HuH-7.5 (cell line): ENCODE measurements at places on chromosomes 3 and 15.

DNA sequence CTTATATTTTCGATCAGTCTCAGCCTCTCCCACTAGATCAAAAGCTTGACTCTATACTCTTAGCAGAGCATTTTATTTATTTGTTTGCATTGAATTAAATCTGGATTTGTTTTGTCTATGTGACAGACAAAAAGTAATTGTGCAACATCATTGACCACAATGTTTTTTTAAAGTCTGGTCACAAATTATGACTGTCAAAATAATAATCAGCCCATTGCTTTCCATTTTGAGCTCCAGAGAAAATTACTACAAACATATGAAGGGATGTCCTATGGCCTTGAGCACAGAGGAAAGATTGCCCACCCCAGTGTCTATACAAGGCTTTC is 82.3 kb downstream of the FSIP1 start:
- DNase-seq, result no peak

GRCh38 chr15:84721371-84721770 is 5.4 kb upstream of the SEC11A start:
- DNase-seq, result no peak

DNA sequence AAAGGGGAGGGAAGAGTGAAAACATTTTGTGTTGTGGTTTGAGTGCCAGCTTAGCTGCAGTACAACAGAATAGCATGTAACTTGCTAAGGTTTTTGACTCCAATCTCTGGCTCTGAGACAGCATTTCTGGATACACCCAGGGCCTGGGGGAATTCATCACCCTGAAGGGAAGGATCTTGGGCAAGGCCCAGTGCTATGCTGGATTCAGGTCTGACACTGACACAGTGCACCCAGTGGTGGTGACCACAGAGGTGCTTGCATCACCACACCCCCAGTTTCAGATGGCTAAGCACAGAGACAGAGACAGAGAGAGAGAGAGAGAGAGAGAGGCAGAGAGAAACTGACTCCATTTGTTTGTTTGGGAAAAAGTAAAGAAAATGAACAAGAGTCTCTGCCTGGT is 74.1 kb upstream of the KBTBD8 start:
- no peak for DNase-seq

DNA sequence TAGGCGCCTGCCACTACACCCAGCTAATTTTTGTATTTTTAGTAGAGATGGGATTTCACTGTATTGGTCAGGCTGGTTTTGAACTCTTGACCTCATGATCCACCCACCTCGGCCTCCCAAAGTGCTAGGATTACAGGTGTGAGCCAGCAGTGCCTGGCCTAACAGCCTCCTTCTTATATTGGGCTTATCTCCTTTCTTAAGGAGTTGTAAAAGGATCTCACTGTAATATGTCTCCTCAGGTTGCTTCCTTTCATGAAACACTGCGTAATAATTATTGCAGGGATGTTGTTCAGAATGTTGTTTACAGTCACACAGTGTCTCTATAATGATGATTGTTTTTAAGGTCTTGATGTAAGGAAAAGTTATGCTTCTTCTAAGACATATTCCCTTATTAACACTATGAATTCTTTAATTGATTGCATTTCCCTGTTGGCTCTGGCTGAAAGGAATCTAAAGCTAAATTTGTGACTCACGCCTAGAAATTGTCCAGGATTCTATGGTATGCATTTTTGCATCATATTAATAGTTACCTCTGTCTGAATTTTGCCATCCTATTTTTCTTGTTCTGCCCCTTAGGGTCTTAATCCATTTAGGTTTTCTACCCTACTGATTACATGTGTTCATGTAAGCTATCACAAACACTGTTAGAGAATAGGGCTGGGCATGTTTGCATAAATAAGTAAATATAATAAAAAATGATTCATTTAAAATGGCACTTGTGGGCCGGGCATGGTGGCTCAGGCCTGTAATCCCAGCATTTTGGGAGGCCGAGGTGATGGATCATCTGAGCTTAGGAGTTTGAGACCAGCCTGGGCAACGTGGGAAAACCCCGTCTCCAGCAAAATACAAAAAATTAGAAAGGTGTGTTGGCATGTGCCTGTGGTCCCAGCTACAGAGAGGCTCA is 24.5 kb upstream of the RNF111 start:
- no peak for DNase-seq

DNA sequence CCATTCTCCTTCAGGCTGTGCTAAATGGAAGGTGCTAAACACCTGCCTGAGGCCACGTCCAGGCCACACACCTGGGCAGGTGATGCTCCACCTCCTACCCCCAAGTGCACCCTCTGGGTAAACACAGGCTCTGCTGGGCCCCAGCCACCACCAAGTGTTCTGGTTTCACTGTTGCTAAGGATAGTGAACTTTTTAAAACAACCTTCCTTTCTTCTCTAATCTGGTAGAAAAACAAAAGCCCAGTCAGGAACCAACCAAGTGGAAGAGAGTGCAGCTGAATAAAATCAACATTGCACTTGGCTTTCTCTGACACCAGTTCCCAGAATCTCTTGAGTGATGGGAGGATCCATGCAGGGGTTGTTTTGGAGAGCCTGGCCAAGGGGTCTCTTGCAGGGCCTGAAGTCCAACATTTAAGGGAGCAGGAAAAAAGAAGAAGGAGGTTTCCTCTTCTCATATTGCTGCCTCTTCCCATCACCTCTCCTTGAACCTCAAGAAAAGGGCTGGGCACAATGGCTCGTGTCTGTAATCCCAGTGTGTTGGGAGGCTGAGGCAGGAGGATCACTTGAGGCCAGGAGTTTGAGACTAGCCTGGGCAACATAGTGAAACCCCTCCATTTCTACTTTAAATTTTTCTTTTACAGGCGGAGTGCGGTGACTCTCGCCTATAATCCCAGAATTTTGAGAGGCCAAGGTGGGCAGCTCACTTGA is 26.2 kb upstream of the ATP13A3 start:
- DNase-seq, result no peak
